ENCODE measurements at places on chromosomes 16 and 17.

- DNase-seq: no peak
These were observed 364.7 kb upstream of the DYNLRB2 start for GRCh38 chr16:80176114-80176513.

GRCh38 chr16:71288890-71289731, at the start of gene CMTR2:
Gene CMTR2 (minus strand): TSS chr16:71289402. CDS start chr16:71285920, 3,482 bp downstream.
- DNase-seq: peak; percentile 87

- DNase-seq: no peak
These were observed 5.2 kb downstream of the PECAM1 start for GRCh38 chr17:64385187-64386083.

GRCh38 chr16:86547286-86547685, 7.7 kb downstream of the MTHFSD start:
- no peak for DNase-seq

- DNase-seq: no peak
These were observed 2.3 kb upstream of the CDK3 start for GRCh38 chr17:75998327-75998795.

- DNase-seq: no peak
These were observed at the start of gene TCAP for GRCh38 chr17:39664581-39665561. Gene TCAP (plus strand): TSS chr17:39665349. CDS start chr17:39665360, 11 bp downstream.

- DNase-seq: peak; percentile 10
These were observed 1.5 kb upstream of the BAIAP3 start for GRCh38 chr16:1331712-1332617.

DNA sequence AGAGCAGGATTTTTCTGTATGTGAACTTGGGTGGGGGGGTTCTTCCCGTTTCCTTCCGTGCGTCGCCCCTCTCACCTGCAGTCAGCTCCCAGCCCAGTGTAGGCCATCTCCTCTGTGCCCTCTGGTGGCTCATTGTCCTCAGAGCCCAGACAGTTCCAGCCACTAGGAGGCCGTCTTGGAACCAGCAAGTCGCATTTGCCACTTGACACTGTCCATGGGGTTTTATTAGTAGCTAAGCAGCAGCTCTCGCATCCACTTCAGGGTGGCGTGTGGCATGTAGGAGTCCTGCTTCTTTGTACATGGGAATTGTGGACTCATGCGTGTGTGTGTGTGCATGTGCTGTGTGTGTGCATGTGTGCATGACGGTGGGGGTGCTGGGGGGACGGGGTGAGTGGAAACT, 74.0 kb downstream of the SEC14L1 start:
- DNase-seq: no peak

DNA sequence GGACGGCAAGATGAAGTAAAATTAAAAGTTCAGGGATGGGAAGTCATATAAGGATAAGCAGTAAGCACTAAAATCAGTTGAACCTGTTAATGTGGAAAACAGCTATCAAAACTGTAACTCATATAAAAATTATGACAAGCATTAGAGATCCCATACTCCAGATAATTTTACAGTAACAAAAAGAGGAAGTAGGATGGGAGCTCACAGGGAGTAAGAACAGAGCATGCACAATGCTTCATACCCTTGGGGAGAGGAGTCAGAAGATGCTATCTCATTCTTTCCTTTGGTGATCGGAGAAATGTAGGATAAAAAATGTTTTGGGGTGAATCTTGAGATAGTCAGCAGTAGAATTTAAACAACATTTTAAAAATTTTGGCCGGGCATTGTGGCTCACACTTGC, 164.7 kb upstream of the CACNG5 start:
- DNase-seq: no peak

DNA sequence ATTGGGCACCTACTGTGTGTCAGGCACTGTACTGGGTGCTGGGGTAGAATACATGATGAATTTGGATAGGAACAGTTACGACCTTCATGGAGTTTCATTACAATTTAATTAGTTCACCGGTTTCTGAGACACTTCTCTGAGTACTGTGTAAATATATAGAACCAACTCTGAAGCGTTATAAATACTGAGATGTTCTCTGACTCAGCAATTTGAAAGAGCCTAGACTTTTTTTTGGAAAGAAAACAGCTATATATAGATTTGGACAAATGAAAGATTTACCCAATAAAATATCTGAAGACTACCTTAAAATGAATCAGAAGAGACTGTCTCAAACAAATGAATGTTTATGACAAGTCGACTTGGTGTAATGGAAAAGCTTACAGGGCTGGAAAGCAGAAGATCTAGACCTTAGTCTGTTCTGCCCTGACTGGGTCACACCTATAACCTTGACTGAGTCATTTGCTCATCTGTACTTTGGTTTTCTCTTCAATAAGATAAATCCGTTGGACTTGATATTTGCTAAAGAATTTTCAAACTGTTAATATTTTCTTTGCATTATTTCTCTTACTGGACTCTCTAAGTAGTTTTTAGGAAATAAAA, 4.6 kb upstream of the GAN start:
- no peak for DNase-seq

- no peak for DNase-seq
These were observed 597 bp downstream of the OVCA2 start for GRCh38 chr17:2042390-2042847.

- no peak for DNase-seq
These were observed 499.8 kb downstream of the WWOX start for GRCh38 chr16:78599271-78599670.

- no peak for DNase-seq
These were observed 18.2 kb upstream of the KRT20 start for GRCh38 chr17:40903129-40903847.

DNA sequence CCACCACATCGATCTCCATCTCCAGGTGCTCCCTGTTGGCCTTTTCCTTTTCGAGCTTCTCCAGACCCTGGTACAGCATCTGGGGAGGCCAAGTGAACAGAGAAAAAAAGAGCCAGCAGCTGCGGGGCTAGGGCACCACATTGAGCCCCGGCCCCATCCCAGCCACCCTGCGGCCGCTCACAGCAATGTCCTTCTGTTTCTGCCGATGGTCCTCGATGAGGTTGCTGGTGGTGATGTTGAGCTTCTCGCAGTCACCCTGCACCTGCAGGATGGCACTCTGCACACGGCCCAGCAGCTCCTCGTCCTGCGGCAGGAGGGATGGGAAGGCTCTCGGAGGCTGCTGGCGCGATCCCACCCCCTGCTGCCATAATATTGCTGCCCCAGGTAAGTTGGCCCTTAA, 15.5 kb downstream of the UBALD2 start:
- DNase-seq: no peak

DNA sequence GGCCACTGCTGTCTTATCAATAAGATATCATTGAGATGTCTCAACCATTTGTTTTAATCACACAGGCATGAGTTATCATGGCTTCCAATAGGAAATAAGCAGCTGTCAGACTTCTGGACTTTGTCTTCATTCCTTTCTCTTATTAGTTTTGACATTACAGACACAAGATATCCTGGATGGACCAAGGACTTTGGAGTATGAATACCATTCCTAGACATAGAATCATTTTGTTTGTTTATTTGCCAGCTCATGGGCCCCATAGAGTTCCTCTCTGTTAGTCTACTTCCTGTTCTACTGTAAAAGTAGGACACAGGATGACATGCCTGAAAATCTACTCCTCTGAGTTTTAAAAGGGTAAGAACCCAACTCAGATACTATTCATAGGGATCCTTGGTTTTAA, 77.7 kb upstream of the KCNJ16 start:
- DNase-seq: no peak
